Epithelial cell of alveolus of lung (primary cell): ENCODE measurements at places on chromosomes 1 and 21. TPM values are rescaled to one million over a fixed set of nuclear protein-coding genes. Genes with fewer than 3 reads are reported as not detected.

Gene EIF4G3
- total RNA-seq, result 27.8 and 50.6 TPM in 2 replicates

Gene OR2T29
- not detected in 2 replicates for total RNA-seq

Gene BEND5
- 4.8 and 9.2 TPM in 2 replicates for total RNA-seq

Gene GRIK3
- total RNA-seq, result not detected in 2 replicates

Gene BTBD8
- total RNA-seq, result 3.9 and 4.9 TPM in 2 replicates

Gene KIF2C
- 19.3 and 40.6 TPM in 2 replicates for total RNA-seq

Gene GBP5
- total RNA-seq, result not detected in 2 replicates

Gene MPL
- total RNA-seq, result not detected in 2 replicates

Gene SYNC
- 2.4 and 5.2 TPM in 2 replicates for total RNA-seq

Gene TMEM81
- 1.3 and 3.6 TPM in 2 replicates for total RNA-seq

Gene LMX1A
- not detected in 2 replicates for total RNA-seq

Gene MAP1LC3C
- total RNA-seq, result not detected in 2 replicates

Gene SMPDL3B
- 0.26 TPM in 1 of 2 replicates, not detected in the other for total RNA-seq

Gene SPRR2A
- not detected in 2 replicates for total RNA-seq

Gene KLHDC9
- total RNA-seq, result 0.96 and 1.0 TPM in 2 replicates

Gene PRDM16
- total RNA-seq, result 0.65 TPM in 1 of 2 replicates, not detected in the other

Gene TMEM269
- 0.32 TPM in 1 of 2 replicates, not detected in the other for total RNA-seq

Gene MARK1
- 1.8 and 23.8 TPM in 2 replicates for total RNA-seq

Gene FCN3
- not detected in 2 replicates for total RNA-seq

Gene MFAP2
- 35.5 and 108 TPM in 2 replicates for total RNA-seq

Gene BRINP3
- total RNA-seq, result 1.7 and 3.3 TPM in 2 replicates

Gene CBR1
- 89.2 and 167 TPM in 2 replicates for total RNA-seq
